Mesothelial cell of epicardium (in vitro differentiated cells): ENCODE measurements at places on chromosomes 4 and X.

DNA sequence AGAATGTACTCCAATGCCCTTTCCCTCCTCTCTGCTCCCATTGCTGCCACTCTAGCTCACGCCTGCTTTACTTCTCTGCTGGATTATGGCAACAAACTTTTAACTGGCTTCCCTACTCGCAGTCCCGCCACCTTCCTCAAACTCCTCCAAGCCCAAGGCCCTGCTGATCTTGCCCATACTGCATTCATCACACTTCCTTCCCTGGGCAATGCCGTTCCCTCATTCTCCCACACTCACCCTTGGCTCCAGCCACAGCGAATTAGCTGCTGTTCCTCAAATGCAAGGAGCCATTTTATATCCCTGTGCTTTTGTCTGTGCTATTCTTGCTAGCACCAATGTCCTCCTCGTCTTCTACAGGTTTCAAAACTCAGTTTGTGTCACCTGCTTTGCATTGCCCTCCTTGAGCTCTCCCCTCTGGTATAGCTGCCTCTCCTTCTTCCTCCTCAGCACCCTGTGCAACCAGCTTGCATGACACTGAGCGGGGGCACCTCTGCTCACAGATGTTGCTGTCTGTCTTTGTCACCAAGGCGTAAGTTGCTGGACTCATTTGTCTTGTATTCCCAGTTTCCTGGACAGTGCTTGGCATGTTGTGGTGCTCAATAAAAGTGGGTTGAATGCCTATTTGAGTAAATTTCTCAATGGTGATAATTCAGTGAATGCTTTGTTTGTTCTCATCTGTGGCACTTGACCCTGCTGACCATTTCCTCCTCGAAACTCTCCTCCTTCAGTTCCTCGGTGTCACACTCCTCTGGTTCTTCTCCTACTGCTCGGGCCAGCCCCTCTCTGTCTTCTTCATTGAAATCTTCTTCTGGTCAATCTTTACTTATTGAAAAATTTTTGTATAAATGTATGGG, 22.4 kb upstream of the MGST2 start:
- DNase-seq = no peak

DNA sequence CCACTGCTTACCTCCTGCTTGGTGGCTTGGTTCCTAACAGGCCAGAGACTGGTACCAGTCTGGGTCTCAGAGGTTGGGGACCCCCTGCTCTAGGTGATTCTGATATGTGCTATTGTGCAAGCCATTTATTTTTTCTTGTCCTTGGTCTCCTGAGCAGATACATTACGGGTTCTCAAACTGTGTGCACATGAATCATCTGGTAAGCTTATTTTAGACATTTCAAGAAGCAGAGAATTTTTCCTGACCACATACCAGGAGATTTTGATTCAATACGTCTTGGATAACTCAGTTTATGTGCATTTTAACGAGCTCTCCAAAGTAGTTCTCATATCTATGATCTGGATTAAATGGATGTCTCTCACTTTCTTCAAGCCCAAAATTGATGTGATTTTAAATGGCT, 77.2 kb downstream of the FHIP1A start:
- no peak for DNase-seq

DNA sequence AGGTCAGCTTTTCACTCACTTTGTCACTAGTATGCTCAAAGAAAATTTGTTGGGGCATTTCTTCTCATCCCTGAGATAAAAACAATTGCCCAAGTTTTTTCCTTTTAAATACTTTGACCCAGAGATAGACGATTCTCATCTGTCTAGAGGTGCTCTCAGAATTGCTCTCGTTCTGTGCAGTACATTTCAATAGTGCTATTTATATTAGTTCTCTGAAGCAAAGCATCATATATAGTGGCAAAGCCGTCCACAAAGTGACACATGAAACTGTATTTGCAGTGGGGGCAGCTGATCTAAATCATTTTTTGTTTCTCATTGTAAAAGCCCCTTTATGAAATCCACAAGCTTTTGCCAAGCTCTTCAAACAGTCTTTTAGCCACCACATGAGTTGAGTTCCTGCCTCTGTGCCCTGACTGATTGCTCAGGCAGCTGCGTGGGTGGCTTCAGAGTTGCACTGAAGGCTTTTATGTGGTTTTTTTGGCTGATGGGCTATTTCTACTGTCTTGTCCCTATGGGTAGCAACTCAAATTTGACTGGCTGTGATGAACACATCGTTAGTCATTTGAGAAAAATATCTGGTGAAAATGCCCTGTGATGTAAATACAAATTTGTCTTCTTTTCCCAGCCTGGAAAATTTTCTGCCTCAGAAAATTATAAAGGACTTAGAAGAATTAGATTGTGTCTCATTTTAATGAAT, 119.1 kb upstream of the OTUD4 start:
- no peak for DNase-seq

- no peak for DNase-seq
These were observed 66.4 kb upstream of the OR13H1 start for GRCh38 chrX:131477498-131477897.

GRCh38 chrX:29662759-29663503, 552.4 kb upstream of the MAGEB2 start:
- DNase-seq = no peak

DNA sequence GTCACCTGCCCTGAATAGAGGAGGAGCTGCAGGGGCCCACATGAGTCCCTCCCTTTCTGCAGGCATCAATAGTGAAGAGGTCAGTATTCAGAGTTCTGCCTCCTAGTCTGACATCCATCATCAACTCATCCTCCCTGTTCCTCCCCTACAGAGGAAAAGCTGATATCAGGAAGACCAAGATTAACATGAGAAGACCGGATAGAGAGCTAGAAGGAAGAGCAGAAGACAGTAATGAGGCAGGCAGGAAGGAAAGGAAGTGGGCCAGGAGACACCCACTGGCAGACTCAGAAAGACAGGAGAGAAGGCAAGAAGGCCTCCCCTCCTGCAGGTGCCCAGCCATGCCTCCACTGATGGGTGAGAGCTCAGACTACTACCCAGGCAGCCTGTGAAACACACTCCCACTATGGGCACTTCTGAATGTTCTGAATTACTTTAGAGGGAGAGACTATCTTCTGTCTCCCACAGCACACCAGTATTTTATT, 74.6 kb downstream of the CC2D2A start:
- no peak for DNase-seq
